ENCODE measurements at places on chromosomes 16 and 17.

GRCh38 chr17:21010705-21011596 lies 31.9 kb downstream of the USP22 start:
- DNase-seq: no peak

DNA sequence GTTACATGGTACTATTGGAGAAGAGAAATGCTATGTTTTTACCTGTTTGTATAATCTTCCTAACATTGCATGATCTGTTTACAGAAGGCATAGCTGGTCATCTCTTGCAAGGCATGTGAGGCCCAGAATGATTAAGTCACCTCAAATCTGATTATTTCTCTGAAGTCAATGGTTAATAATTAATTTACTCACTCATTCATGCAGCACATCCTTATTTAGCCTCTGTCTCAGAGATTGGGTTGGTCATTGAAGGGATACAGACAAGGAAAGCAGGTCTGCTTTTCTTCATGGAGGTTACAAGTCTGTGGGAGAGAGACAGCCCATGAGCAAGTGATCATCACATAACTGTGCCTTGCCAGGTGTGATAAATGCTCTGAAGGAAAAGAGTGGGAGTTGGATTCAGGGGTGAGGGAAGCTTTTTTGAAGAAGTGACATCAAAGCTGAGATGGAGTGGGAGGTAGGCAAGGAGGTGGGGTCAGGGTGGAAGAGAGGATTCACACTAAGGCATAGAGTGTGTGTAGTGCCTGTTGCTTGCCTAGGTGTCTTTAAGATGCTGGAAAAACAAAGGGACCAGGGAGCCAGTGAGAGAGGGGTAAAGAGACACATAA lies 16.3 kb upstream of the RBFOX1 start:
- DNase-seq: no peak

GRCh38 chr17:55453839-55454557 lies 32.4 kb upstream of the MMD start:
- no peak for DNase-seq

GRCh38 chr17:33506889-33507650 lies 214.0 kb upstream of the ASIC2 start:
- DNase-seq: no peak

- DNase-seq: peak; percentile 43
Observed at GRCh38 chr16:31181102-31181830, 1.3 kb downstream of the FUS start.

DNA sequence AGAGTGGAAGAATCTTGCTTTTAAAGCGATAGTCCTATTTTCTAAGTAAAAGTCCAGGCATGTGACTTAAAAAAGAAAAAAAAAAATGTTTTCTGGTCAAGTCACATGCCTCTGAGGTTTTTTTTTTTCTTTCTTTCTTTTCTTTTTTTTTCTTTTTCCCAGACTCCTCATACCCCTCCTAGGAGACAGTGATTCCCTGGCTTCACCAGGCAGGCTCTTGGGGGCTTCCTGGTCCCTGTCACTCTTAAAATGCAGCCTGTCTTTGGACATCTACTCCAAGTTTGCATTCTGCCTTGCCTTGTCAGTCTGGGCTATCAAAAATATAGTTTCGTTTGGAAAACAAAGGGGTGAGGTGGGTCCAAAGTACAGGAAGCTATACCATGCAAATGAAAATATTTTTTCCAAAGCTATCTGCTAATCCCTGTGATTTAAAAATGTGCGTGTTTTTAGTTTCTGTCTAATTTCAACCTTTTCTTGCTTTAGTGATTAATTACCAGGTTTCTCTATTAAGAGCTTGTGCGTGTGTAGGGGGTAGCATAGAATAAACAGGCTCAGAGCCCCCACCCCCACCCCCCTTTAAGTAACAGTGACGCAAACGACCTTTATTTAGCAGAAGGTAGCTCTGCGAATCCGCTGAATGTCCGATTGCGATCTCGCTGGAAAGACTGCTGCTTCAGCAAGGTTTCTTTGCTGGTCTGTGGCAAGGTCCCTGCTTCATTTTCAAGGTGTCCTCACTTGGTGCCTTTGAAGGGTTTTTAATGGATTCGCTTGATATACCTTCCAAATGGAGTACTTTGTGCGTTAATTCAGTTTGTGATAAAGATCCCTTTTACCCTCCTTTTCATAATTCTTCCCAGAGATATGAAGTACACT lies 510.2 kb downstream of the WWOX start:
- DNase-seq: no peak

GRCh38 chr16:51982715-51983680 lies 563.9 kb downstream of the TOX3 start:
- peak; percentile 68 for DNase-seq

DNA sequence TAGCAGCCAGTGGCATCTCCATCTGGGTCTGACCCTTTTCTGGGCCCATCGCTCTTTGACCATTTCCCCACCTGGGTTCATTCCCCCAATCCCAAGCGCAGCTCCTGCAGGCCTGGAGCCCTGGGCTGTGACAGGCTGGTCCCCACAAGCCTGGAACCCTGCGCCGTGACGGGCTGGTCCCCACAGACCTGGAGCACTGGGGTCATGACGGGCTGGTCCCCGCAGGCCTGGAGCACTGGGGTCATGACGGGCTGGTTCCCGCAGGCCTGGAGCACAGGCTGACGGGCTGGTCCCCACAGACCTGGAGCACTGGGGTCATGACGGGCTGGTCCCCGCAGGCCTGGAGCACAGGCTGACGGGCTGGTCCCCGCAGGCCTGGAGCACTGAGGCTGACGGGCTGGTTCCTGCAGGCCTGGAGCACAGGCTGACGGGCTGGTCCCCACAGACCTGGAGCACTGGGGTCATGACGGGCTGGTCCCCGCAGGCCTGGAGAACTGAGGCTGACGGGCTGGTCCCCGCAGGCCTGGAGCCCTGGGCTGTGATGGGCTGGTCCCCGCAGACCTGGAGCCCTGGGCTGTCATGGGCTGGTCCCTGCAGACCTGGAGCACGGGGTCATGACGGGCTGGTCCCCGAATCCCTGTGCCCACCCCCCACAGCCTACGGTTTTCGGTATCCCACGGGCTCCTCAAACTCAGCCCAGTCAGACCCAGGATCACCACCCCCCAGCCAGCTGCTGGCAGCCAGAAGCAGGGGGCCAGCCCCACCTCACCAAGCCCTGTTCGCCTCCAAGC lies 16.6 kb downstream of the TMC6 start:
- no peak for DNase-seq

DNA sequence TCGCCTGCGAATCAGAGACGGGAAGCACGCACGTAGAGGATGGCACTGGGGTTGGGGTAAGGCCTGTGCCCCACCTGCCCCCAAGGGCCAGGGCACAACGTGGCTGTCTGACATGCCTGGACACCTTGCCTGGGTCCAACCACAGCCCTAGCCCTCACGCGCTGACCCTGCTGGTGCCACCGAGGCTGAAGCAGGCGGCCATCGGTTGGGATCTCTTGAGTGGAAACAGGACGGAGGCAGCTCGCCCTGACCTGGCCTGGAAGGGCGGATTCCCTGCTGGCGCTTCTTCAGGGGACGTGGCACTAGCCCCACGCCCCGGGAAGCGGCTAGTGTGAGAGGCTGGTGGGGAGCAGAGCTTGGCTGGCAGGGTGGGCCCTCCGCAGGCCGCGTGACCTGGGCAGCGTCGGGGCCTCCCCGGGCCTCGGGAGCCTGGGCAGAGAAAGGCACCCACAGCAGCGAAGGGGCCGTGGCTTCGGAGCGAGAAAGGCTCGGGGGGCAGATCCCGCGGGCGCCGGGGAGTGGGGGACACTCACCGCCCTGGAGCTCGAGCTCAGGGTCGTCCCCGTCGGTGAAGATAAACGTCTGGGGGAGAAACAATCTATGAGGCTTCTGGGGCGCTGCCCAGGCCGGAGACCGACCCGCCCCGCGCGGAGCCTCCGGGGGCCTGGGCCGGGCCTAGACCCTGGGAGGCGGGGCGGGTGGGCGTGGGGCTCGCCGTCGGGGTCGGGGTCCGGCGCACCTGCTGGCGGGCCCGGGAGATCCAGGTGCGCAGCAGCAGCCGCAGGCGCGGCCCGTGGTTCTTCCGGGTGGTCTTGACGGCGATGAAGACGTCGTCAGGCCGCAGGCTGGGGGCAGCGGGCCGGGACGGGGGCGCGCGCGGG lies 610 bp downstream of the RFNG start:
- DNase-seq: no peak

DNA sequence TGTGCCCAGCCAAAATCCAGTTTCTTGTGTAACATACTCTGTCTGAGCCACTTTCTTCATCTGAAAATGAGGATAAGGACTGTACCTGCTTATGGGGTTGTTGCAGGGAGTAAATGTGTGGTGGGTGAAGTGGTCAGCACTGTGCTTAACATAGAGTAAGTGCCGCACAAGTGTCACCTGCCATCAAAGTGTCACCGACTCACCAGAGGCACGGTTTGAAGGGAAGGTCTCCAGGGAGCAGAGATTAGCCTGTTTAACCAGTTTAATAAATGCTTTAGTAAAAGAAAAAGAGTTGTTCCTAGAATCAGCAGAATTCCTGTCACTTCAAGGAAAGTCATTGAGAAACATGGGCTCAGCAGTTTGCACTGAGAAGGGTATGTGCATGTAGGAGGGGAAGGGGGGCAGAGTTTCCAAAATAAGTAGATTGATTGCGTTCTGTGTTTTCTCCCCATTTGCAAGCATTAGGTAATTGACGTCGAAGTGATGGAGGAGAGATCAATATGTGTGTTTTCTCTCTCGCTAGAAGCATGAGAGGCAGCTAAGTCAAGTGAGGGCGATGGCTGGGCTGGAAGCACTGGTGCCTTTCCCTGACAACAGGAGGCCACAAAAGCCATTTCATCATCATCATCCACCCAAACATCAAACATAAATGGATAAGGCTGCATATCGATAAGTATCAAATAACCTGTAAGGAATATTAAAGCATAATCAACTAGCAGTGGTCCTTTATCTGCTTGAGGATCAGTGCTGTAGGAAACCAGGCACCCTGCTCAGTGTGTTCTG lies 19.1 kb downstream of the FAM20A start:
- DNase-seq: no peak

DNA sequence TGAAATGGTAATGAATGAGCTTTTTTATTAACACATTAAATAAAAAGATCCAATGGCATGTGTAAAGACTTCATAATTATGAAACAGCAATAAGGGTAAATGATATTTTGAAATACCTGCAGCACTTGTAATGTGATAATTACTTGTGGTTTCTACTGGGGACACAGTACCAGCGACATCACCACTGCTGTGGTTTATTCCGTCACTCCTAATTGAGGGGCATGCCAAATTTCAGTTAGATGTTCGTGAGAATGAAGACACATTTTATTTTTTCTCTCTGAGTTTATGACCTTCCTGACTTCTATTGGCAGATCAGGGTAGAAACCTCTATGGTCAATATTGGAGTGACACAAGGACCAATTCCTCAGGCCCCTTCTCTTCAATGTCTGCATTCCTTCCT lies 131.9 kb upstream of the XYLT1 start:
- no peak for DNase-seq

GRCh38 chr17:78879635-78880186 lies 23.3 kb downstream of the CEP295NL start:
- DNase-seq: peak; percentile 76

DNA sequence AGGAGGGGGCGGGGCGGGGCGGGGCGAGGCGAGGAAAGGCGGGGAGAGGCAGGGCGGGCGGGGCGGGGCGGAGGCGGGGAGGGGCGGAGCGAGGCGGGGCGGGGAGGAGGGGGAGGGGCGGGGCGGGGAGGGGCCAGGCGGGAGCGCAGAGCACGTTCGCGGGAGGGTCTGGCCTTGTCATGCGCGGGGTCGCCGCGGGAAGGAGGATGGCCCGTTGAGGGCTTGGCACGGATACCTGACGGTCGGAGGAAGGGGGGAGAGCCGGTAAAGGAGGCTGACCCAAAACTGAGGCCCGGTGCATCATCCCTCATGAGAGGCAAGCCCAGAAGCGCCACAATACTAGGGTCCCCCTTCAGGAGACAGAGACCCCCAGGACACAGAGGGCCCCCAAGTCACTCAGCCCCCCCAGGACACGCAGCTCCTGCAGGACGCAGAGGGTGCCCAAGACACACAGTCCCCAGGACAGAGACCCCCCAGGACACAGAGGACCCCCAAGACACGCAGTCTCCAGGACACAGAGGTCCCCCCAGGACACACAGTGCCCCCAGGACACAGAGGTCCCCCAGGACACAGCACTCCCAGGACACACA lies 593 bp upstream of the WDR45B start:
- no peak for DNase-seq

DNA sequence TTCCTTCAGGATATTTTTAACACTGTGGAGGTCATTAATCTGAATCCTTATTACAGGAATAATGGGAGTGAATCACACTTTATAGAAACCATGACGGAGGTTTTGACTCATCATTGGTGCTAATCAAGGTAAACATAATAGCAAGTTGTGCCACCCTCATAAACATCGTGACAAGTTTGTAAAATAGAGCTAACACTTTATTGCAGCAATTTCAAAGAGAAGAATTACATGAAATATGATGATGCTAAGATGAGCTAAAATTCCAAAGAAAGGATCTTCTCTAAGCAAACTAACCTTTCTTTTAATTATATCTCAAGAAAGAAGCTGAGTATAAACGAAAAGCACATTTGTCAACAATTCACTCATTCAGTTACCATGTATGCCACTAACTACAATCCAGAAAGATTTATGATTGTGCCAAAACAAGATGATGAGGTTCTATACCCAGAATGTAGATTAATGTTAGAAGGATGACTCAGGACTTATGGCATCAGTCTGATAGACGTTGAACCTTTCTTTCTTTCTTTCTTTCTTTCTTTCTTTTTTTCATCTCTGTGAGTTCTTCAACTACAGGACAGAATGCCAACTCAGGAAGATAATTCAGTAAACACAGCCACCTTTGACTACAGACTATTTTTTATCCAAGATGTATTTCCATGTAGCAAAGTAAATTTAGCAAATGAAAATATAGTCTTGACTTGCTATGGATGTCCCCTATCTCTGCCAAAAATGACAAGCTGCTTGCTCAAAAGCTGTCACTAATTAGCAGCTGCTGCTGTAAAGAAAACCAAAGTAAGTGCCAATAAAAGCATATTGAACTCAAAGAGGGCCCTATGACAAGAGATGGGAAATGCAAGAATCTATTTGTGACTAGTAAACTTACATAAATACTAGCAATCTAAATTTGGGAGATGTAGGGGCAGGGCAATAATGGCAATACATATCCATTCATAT lies 23.3 kb downstream of the STAT5B start:
- peak; percentile 31 for DNase-seq

GRCh38 chr17:8409966-8410882 lies 12.6 kb upstream of the RNF222 start:
- peak; percentile 80 for DNase-seq
